ENCODE measurements at places on chromosomes 7 and 10.

- DNase-seq = no peak
Measured at GRCh38 chr7:157558516-157558874, 221.7 kb downstream of the DNAJB6 start.

DNA sequence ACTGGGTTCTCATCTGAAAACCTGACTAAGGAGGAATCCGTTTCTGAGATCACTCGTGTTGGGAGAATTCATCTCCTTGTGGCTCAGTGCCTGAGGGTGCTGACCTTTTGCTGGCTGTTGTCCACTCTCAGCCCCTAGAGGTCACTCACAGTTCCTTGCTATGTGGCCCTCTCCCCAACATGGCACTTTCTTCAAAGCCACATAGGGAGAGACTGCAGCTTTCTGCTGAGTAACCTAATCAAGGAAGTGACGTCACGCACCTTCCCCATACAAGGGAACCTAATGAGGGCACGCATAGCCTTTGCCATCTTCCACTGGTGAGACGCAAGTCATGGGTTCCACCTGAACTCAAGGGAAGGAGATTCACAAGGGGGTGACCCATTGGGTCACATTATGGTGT, 23.2 kb downstream of the STEAP1B start:
- DNase-seq = no peak

GRCh38 chr7:100539436-100540006, 518 bp downstream of the AGFG2 start:
- no peak for DNase-seq

- no peak for DNase-seq
Measured at GRCh38 chr7:85150624-85151023, 36.2 kb downstream of the SEMA3D start.

DNA sequence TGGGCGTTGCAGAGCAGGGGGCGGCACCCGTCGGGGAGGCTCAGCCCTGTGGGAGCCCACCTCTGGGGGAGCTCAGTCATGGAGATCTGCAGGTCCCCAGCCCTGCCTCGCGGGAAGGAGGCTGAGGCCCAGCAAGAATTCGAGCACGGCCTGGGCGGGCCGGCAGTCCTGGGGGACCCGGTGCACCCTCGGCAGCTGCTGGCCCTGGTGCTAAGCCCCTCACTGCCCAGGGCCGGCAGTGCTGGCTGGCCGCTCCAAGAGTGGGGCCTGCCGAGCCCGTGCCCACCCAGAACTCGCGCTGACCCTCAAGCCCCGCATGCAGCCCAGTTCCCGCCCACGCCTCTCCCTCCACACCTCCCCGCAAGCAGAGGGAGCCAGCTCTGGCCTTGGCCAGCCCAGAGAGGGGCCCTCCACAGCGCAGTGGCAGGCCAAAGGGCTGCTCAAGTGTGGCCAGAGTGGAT, 76.2 kb downstream of the TMEM26 start:
- no peak for DNase-seq

DNA sequence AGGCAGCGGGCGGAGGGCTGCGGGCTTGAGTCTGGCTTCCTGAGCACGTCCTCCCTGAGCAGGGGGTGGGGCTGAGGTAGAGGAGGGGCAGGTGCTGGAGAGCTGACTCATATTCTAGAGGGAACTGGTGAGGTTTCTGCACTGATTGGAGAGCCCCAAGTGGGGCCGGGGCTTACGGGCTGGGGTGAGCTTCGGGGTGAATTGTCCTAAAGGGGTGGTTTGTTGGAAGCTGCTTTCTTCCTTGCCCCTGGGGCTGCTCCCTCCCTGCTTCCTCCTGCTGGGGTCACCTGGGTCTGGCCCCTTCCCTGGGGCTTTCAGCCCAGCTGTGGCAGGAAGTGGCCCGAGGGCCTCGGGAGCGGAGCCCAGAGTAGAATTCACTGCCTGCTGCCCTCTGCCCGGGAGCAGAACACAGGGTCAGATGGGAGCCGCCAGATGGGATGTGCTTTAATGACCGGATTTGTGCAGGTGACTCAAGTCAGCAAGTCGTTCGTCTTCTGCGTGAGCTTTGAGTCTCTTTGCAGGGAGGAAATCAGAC, 48.6 kb downstream of the FAM20C start:
- no peak for DNase-seq

GRCh38 chr10:101012525-101013364, 13.1 kb downstream of the LZTS2 start:
- DNase-seq = peak; percentile 89

GRCh38 chr7:100575206-100575631, 1.5 kb upstream of the SAP25 start:
- DNase-seq = no peak

DNA sequence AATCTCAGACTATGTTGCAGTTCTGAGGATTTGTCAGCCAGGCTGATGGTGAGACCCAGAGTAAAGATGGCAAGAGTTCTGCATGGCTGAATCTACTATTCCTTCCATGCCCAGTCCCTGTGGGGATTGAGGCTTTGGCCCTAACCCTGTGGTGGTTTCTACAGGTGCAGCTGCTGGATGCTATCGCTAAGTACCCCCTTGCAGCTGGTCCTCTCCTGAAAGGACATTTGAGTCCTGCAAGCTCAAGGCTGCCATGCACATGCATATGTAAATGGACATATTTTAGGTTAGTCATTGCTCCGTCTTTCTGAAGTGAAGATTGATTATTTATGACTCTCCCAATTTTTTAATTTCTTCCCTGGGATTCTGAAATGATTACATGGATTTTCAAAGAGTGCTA, 1122.2 kb upstream of the CELF2 start:
- no peak for DNase-seq

DNA sequence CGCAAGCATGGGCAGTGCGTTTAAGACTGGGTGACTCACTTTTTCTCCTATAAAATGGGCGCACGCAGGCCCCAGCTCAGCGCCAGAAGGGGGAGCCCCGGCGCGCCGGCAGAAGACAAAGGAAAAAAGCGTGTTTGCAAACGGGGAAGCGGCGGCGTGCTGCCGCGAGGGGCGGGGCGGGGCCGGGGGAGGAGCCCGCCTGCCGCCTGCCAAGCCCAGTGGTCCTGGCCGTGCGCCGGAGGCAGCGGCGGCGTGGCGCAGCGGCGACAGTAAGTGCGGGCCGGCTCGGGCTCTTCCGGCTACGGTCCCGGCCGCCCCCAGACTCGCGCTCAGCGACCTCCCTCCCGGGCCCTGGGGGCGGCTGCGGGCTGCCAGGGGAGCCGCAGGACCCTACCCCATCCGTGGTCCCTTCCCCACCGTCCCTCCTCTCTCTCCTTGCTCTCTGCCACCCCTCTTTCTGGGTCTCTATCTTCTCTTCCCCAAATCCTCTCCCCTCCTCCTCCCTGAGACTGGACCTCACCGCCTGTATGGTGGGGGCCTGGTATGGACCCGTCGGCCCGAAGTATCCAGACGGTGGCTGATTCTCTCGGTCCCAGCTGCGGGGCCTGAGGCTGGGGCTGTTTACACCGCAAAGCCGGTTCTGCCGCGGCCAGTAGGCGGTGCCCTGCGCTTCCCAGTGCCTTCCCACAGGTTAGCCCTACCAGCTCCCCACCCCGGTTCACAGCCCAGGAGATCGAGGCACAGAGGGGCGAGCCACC, at the start of gene SLC29A3:
Gene SLC29A3, plus strand, starts transcription at position 218 of the 758 bp plus-strand sequence. Its CDS starts 51 bp downstream, at position 269.
- peak; percentile 94 for DNase-seq

DNA sequence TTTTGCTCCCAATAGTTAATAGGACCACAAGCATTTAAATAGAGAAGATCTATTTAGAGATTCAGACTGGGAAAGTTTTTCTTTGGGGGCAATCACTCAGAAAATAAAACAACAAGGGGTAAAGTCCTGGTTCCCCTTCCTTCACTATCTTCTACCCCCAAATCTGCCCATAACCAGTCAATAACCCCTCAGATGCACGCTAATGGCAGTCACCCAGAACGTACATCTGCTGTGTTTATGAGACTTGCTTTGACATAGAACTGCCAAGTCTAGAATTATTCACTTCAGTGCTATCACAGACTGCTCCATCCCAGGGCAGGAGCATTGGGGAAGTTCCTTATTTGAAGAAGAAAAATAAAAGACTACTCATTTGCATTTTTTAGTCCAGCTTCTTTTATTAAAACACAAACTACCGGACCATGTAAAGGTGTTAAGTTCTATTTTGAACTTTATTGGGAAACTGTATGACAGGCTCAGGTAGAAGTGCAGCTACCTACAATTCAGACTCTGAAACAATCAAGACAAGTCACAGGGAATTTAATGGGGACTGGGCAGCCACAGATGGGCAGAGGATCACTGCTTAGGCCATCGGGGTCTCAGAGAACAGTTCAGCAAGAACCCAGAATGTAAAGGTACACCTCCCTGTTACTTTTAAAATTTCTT, 38.4 kb downstream of the ANK3 start:
- peak; percentile 11 for DNase-seq

DNA sequence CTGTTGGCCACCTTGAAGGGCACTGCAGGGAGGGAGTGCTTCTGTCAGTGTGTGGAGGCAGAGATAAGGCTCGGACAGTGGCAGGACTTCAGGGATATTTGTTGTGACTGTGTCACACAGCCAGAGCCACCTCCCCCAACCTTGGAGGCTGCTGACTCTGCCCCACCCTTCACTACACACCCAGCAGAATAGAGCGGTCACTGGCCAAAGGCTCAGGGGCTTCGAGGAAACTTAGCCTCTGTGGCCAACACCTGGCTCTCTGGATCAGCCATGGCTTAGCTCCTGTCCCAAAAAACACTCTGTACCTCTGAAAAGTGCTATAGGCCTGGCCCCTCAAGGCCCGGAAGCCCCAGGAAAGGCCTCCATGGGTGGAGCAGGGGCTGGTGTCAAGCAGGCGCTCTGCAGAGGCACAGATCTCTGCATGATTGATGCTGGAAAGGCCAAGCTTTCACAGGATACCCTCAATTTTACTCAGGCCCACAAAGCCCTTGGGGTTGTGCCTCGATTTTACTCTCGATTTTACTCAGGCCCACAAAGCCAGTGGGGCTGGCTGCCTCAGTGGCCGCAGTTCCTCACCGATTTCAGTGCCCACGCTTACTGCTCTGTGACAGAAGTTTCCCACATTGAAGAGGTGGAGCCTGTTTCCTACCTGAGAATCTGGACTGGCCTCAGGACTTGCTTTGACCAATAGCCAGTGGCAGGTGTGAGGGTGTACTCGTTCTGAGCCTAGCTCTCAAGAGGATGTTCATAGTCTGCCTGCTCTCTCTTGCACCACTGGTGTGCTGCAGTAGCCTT, 113.2 kb upstream of the GPR26 start:
- peak; percentile 64 for DNase-seq

DNA sequence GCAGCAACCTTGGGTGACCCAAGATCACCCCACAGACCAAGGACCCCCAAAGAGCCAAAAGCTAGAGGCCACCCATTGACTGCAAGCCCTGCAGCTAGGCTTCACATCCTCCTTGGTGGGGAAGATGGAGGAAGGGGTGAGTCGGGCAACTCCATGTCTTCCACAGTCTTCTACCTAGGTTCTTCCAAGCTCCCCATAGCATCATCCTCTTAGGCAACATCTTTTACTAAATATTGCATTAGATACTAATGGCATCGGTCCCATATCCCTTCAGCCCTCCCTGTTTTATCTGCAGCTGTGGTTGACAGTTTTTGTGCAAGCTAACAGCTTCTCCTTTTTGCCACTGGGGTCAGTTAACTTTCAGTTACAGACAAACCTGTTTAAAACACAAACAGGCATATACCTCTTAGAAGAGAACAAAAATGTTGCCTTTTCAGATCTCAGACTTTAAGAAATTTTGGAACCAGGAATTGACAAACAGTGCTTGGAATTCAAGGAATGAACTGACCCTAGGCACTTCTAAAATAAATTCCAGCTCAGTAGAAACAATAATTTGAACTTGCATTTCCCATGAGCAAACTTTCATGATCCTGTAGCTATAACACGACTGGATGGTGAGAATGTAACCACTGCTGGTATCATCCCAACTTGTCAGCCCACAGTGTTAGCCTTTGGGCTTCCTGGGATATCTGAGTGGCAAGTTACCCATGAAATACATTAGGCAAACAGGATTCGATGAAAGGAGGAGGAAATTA, 33.9 kb upstream of the MSMB start:
- no peak for DNase-seq

GRCh38 chr10:28020993-28021982, 22.4 kb upstream of the ODAD2 start:
- no peak for DNase-seq

DNA sequence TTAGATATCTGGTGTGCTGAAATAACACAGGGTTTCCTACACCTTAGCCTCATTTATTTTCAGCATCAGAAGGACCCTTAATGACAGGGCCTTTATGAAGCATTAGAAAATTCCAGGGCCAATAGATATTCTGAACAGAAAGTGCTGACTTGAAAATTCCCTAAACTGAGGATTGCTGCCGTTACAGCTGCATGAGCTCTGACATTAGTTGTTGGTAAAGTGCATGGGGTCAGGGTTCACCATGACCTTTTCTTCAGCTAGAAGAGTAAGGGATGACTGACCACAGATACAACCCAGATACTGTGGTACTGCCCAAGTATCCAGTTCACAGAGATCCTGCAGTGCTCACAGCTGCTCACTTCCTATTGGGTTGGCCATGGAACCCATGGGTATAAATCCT, 181.7 kb upstream of the SLC25A13 start:
- no peak for DNase-seq

DNA sequence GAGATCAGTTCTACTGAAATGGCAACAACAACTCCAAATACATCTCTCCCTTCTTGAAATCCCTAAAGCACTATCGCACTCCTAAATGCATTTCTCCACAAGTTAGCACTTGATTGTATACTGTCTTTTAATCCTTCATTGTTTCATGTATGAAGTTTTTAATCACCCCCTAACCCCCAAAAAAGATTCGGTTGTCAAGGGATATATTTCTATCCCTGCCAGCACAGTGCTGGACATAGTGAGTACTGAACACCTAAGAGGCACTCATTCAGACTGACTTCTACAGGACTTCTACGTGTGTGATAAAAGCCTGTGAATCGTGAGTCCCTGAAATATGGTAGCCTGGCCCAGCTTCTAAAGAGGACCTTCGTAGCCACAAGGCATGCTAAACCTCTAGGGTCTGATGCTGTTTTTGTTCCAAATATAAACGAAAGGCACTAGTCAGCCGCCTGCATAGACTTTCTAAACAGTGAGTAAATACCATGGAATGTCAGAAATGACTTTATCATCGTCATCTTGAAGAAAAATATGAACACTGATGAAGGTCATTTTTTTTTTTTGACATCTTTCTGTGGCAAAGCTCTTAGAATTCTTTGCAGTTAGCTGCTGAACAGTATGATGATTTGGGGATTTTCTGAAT, 14.6 kb upstream of the ZSCAN21 start:
- no peak for DNase-seq

GRCh38 chr7:129394101-129394500, 40.1 kb upstream of the STRIP2 start:
- no peak for DNase-seq

GRCh38 chr10:112137154-112137987, 46.2 kb downstream of the GPAM start:
- peak; percentile 74 for DNase-seq

GRCh38 chr7:15326044-15326644, 235.7 kb downstream of the AGMO start:
- peak; percentile 3 for DNase-seq

DNA sequence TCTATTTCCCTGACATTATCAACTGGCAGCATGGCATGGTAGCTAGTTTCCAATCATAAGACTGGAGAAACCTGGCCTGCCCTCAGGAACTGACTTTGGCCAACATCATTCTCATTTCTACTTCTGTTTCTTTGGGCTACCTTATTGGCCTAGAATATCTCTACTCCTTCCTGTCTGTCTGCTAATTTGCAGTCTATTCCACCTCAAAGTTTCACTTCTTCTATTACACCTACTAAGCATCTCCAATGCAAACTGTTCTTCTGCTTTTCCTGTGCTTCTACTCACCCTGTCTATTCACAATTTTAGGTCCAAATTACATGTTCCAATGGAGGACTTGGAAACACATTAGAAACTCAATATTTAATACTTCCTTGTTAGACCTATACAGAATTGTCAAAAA, 65.6 kb downstream of the ZNF503 start:
- DNase-seq = peak; percentile 50

GRCh38 chr7:151837285-151838042, 39.5 kb downstream of the PRKAG2 start:
- DNase-seq = no peak

Data from GM20000 (cell line).